ENCODE measurements at places on chromosomes 7 and 10.

- no peak for DNase-seq
Measured at GRCh38 chr10:128929767-128930166, 537.3 kb upstream of the MGMT start.

DNA sequence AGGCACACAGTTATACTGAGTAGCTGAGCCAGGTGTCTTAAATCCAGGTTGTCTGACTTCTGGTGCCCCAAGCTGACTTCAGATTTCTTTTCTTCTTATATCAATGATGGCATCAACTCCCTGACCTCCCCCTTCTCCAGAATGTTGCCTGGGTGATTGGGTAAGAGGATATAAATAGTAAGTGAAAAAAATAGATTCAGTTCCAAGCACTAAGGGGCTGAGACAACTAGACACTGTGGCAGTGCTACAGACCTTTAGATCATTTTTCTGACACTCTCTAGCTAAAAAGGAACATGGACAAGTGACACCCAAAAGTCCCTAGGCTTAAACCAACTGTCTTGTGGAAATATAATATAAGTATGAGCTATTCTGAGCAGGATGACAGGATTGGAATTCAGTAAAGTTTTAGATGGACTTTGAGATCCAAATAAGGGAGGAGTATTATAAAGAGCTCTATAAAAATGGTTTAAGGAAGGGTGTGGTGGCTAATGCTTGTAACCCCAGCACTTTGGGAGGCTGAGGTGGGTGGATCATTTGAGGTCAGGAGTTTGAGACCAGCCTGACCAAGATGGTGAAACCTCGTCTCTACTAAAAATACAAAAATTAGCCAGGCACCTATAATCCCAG is 589.1 kb upstream of the GALNT17 start:
- no peak for DNase-seq

DNA sequence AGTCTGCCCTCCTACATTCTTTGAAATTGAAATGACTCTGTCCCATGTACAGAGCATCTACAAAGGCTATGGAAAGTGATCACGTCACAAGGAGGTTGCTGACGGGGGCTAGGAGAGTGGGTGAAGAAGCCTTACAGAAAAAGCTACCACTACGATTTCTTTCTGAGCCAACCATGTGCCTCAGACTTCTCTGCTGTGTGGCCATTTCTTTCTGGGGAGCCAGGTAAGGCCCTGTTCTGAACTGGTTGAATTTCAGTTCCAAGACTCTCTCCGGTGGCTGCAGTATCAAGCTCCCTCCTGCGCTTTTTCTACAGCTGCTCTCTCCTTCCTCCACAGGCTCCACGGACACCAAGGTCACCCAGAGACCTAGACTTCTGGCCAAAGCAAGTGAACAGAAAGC is 112.5 kb upstream of the PRSS1 start:
- DNase-seq = no peak

DNA sequence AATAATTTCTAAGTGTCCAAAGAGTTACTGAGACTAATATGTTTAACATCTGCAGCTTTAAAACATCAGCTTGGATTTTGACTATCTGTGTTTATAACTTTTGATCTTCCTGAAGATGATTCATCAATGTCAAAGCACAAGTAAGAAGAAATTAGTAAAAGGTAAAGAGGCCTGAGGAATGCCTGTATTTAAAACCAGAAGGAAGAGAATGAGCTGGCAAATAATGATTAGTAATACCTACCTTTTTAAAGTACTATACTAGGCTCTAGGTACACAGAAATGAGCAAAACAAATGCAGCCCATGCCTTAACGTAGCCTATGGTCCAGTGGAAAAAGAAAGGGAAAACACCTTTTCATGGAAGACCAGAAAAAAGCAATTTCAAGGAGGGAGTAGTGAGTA is 158.0 kb downstream of the KCND2 start:
- no peak for DNase-seq

GRCh38 chr7:157348548-157348947 is 11.7 kb downstream of the DNAJB6 start:
- no peak for DNase-seq

GRCh38 chr10:113515601-113516000 is 37.3 kb upstream of the HABP2 start:
- no peak for DNase-seq

GRCh38 chr10:71296086-71296485 is 23.0 kb upstream of the SLC29A3 start:
- DNase-seq = no peak

- no peak for DNase-seq
Measured at GRCh38 chr7:142833174-142834048, 21.5 kb upstream of the EPHB6 start.

DNA sequence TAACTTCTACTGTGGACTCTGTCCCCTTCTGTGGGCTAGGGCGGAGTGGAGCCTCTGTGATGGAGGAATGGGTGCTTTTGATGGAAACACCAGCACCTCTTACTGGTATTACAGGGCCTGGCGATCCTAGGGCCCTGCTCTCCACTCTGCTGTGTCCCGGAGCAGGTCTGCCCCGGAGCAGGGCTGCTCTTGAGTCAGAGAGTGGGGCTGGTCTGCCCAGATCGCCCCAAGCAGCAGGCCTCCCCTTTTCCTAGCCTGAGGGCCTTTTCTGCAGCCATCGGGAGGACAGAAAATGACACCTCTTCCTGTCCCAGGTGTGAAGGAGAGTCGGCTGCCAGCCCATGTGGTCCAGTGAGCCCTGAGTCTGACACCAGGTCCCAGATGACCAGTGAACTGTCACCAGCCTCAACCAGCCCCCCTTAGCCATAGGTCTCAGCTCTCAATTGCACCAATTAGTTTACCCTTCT is 1.4 kb downstream of the ZNF282 start:
- no peak for DNase-seq

- no peak for DNase-seq
Measured at GRCh38 chr7:70353330-70353945, 755.2 kb downstream of the AUTS2 start.

- no peak for DNase-seq
Measured at GRCh38 chr7:119959811-119960210, 313.2 kb upstream of the KCND2 start.

DNA sequence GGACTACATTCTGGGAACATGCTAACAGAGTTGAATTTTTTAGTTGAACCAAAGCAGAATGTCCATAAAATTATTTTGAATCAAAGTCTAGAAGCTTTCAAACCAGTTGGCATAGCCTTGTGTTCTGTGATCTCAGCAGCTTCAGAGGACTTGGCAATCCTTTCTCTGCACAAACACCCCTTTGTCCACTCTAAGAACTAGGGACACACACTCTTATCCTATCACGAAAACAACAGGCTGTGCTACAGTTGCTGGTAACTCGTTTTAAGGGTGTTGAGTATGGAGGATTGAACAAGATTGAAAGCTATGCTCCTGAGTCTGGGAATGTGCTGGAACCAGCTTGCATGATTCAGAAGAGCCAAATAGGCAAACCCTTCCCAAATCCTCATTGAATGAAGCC is 76.4 kb upstream of the PRSS58 start:
- no peak for DNase-seq

DNA sequence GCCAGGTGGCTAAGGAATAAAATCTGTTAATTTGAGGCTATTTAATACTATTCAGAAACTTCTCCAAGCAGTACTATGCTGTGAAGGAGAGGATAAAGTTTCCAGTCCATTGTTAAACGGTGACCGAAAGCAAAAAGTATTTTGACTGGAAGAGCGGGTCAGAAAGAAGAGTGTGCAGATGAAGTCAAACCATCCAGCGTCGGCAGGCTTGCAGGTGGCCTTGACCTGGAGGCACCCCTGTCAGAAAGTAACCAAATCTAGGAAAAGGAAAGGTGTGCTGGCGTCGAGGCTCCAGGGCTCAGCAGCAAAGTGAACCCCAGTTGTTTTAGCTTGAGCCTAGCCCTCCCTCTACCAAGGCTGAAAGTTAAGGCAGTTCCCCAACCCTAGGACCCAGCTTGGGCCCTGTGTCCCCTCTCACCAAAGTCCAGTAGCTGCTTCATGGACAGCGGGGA is 544 bp downstream of the PDK4 start:
- DNase-seq = no peak

DNA sequence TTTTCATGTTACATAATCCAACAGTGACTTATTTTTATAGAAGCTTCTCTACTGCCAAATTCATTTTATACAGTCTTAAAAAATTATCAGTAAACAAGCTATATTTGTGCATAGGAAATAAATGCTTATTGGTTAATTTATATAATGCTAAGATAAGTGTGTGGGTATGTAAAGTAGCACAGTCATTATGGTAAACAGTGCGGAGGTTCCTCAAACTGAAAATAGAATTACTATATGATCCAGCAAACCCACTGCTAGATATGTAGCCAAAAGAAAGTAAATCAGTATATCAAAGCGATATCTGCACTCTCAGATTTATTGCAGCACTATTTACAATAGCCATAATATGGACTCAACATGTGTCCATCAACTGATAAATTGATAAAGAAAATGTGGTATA is 71.1 kb downstream of the ATRNL1 start:
- DNase-seq = no peak

DNA sequence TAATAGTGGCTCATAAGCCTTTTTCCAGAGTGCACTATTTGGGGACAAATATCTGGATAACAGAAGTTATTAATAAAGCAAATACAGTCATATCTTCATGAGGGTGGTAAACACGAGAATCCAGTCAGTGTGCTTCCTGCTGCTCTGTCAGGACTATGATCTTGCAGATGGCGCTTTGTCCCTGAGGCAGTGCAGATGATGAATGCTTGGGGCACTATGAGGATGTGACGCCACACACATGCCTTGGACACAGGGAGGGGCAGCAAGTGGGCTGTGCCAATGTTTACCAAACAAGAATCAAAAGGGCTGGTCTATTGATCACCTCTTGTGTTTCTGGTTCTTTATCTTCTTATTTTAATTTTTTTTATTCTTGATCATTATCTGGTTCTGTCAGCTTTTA is 79.8 kb downstream of the GAD2 start:
- no peak for DNase-seq

- DNase-seq = no peak
Measured at GRCh38 chr10:44089671-44090070, 295.2 kb downstream of the CXCL12 start.

GRCh38 chr7:46932676-46933424 is 649.1 kb downstream of the TNS3 start:
- DNase-seq = peak; percentile 91
